ENCODE measurements at places on chromosomes 1 and 21.

DNA sequence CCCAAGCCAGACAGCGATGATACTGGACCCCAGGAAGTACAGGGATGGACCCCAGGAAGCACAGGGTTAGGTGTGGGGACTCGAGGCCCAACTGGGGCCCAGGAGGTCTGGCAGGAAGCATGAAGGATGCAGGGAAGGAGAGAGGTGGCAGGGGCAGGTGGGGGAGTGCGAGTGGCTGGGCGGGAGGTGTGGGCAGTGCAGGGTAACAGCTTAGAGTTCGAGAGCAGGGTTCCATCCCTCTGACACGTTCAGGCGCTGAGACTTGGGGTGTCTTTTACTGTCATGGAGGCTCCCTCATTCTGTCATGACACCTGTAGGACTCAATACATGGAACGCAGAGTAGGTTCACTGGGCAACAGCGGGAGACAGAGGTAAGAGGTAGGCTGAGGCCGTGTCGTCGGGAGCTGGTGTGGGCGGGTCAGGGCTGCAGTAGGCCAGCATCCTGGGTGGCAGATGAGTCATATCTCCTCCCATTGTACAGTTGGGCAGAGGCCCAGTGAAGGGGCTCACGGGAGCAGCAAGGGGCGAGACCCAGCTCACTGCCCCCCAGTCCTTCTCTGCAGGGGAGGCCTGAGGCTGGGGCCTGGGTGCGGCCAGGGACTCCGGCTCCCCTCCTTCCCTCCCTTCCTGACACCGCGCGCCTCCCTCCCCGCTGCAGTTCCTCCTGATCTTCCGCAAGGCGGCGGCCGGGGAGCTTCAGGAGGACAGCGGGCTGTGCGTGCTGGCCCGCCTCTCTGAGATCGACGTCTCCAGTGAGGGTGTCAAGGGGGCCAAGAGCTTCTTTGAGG is 11.6 kb upstream of the CTRC start:
- no peak for DNase-seq

DNA sequence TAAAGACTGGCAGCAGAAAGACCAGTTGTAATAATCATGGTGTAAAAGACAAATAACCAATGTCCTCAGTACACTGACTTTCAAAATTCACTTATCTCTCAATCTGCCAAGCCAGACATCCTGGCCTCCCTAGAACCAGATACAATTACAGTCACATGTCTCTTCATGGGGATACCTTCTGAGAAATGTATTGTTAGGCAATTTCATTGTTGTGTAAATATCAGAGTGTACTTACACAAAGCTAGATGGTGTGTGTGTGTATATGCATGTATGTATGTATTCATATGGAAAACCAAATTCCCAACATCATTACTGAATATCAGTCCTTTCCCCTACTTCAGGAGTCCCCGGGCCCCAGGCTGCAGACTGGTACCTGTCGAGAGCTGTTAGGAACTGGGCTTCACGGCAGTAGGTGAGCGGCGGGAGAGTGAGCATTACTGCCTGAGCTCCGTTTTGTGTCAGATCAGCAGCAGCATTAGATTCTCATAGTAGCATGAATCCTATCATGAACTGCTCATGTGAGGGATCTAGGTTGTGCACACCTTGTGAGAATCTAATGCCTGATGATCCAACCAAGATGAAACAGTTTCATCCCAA is 65.3 kb upstream of the ZNF326 start:
- DNase-seq, result no peak

DNA sequence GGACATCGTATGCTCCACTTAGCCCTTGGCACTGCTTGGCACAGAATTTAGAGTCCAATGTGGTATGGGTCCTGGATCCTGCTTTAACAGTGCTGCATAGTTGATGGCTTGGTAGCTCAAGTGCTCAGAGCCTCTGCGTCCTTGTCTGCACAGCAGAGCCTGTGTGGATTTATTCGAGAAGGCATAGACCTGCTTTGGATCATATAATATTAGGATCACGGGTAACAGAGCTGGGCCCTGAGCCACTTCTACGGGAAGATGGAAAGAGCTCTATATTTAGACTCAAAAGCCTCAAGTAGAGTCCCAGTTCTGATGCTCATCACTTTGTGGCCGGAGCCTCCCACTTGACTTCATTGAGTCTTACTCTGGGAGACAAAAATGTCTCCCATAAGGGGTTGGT is 164.4 kb upstream of the EDN2 start:
- no peak for DNase-seq

DNA sequence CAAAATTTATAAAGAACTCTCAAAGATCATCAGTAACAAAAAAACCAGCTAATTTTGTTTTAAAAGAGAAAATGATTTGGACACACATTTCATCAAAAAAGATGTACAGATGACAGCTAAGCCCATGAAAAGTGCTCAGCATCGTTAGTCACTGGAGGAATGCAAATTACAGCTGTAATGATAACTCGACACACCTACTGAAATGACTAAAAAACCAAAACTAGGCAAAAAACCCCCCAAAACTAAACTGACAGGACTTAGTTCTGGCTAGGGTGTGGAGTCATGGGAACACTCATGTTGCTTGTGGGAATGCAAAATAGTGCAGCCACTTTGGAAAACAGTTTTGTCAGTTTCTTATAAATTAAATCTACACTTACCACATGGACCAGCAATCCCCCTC is 59.5 kb downstream of the CNIH3 start:
- DNase-seq, result no peak

GRCh38 chr1:11158720-11159321 is 30.3 kb upstream of the ANGPTL7 start:
- no peak for DNase-seq

- DNase-seq, result no peak
Measured at GRCh38 chr1:242824435-242824834, 299.9 kb upstream of the PLD5 start.

DNA sequence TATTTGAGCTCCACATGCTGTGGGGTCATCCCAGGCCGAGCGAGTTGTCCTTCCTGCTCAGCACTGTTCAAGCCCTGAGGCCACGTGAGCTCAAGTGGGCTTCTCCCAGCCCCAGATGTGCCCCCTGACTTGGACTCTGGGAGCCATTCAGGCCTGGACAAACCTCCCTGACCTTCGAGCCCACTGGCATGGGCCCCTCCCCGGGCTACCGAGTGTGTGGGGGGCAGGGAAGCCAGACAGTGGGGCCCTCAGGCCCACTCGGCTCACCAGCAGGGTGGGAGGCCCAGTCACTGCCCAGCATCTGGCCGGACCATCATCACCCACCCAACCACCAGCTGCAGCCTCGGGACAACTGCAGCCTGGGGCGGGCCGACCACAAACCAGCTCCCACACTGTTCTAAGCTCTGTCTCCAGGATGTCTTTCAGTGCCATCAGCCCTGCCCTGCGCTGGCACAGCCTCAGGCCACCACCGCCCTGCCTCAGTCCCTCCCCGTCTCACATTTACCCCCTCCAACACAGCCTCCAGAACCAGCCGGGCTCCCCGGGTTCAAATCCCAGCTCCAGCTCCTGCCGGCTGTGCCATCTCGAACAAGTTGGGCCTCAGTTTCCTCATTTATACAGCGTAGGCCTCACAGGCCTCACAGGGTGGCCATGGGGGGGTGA is 20.9 kb upstream of the PLEKHG5 start:
- DNase-seq, result no peak

GRCh38 chr1:2060535-2060934 is 10.3 kb downstream of the PRKCZ start:
- DNase-seq, result no peak

DNA sequence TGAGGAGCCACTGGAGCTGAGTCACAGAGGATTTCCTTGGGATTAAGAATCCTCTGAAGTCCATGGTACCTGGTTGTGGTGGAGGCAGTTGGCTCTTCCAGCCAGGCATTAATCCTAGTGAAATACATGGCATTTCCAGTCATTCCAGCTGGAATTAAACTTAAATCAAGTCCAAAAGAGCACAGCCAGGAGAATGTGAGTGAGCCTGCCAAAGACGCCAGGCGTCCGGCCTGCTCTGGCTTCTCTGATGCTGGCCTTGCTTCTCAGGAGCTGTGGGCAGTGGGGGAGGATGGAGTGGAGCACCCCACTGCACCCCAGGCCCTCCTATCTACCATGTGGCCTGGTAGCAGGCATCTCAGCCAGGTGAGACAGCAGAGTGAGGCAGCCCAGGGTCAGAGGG is 23.4 kb upstream of the TENT5C start:
- no peak for DNase-seq

DNA sequence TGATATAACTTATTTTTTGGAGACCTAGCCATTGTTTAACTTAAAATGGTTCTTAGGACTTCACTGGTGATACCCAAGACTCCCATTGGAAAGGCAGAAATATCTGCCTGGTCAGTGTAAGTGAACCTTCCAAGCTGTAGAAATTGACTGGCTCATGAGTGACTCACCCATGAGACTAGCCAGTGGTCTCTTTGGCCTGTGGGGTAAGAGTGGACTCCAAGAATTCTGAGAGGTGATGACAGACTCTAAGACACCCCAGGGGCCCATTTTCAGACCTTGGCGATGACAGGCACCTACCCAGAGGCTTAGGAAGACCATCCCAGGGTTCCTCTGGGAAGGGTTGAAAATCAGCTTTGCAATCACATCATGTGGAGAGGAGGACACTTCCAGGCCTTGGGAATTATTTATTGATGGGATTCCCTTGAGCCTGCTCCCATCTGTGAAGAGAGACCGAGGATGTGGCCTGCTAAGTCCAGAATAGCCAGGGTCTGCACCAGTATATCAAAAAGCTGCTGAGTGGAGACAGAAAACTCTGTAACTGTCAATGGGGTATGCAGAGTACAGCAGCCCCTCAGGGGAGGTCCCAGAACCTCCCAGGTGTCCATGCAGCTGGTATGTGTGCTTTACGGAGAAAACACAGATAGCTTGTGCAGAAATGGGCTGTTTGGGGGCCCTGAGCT is 78.9 kb downstream of the KAZN start:
- no peak for DNase-seq

DNA sequence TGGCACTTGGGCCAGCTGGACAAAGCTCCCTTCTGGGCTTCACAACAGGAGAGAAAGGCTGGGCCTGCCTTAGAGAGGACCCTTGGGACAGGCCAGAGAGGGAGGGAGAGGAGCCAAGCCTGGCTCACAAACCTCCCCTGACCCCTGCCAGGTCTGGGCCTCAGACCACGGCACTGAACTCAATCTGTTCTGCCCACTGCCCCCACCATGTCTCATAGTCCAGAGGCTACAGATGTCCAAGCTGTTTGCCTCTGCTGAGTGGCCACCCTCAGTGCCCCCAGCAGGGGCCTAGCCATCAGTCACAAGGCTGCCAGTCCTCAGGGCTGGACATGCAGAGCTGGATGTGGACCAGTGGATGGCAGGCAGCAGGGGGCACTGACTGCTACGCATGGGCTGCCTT is 13.0 kb upstream of the DMBX1 start:
- no peak for DNase-seq

GRCh38 chr1:22112554-22112953 is 30.3 kb downstream of the WNT4 start:
- DNase-seq, result no peak

- no peak for DNase-seq
Measured at GRCh38 chr21:26967062-26967913, at the start of gene ADAMTS5. Gene ADAMTS5, minus strand, starts transcription at chr21:26967088. Its CDS starts 697 bp downstream, at chr21:26966391.
